Esophagus muscularis mucosa (tissue), 4 donors: ENCODE measurements at places on chromosomes 6 and 20. TPM values are rescaled to one million over a fixed set of nuclear protein-coding genes. Genes with fewer than 3 reads are reported as not detected.
A peak's percentile ranks its signal among the peaks of the same experiment; 100 is the strongest.

The BPI gene
- total RNA-seq = not detected

The CNR1 gene
- 12.9 TPM for total RNA-seq

The ESF1 gene
- 14.6 TPM for total RNA-seq

The DCDC2 gene
- not detected for total RNA-seq

The MATN4 gene
- total RNA-seq = not detected

The FAM135A gene
- 14.8 TPM for total RNA-seq

The CBFA2T2 gene
- 17.7 TPM for total RNA-seq

- H3K27ac ChIP-seq = peak overlapping the region; percentile 83
- peaks cover 93% of the 10 kb centered on the region for H3K4me1 ChIP-seq
- H3K36me3 ChIP-seq = no peaks in the 10 kb centered on the region
- peak overlapping the region; percentile 42 for H3K4me3 ChIP-seq
- no peaks in the 10 kb centered on the region for H3K27me3 ChIP-seq
Measured at GRCh38 chr6:110329348-110329713, 28.8 kb downstream of the METTL24 start.

DNA sequence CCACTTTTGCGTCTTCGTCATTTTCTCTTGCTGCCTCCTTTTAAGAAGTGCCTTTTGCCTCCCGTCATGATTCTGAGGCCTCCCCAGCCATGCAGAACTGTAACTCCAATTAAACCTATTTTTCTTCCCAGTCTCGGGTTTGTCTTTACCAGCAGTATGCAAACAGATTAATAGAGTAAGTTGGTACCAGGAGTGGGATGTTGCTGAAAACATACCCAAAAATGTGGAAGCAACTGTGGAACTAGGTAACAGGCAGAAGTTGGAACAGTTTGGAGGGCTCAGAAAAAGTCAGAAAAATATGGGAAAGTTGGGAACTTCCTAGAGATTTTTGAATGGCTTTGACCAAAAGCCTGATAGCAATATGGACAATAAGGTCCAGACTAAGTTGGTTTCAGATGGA, 309.2 kb downstream of the MEI4 start:
- H3K4me1 ChIP-seq = peaks cover 9% of the 10 kb centered on the region
- H3K36me3 ChIP-seq = no peaks in the 10 kb centered on the region
- DNase-seq = no peak

GRCh38 chr6:19538096-19538495, 299.1 kb upstream of the ID4 start:
- no peak for DNase-seq
- no peak overlapping the region for H3K4me3 ChIP-seq
- no peaks in the 10 kb centered on the region for H3K4me1 ChIP-seq
- H3K36me3 ChIP-seq = no peaks in the 10 kb centered on the region
- H3K27ac ChIP-seq = peak overlapping the region; percentile 8

- no peaks in the 10 kb centered on the region for H3K36me3 ChIP-seq
- no peak overlapping the region for H3K4me3 ChIP-seq
- H3K27ac ChIP-seq = no peak overlapping the region
- DNase-seq = no peak
- peaks cover 4% of the 10 kb centered on the region for H3K4me1 ChIP-seq
Measured at GRCh38 chr20:4090756-4091489, 75.6 kb upstream of the RNF24 start.

GRCh38 chr20:40639132-40639531, 49.9 kb downstream of the MAFB start:
- H3K36me3 ChIP-seq = no peaks in the 10 kb centered on the region
- no peak overlapping the region for H3K27ac ChIP-seq
- no peak for DNase-seq
- no peaks in the 10 kb centered on the region for H3K4me1 ChIP-seq
- H3K27me3 ChIP-seq = no peaks in the 10 kb centered on the region

- no peaks in the 10 kb centered on the region for H3K27me3 ChIP-seq
- H3K36me3 ChIP-seq = no peaks in the 10 kb centered on the region
- DNase-seq = no peak
- no peaks in the 10 kb centered on the region for H3K4me1 ChIP-seq
- no peak overlapping the region for H3K27ac ChIP-seq
Measured at GRCh38 chr6:7515363-7515762, 26.1 kb upstream of the DSP start.

DNA sequence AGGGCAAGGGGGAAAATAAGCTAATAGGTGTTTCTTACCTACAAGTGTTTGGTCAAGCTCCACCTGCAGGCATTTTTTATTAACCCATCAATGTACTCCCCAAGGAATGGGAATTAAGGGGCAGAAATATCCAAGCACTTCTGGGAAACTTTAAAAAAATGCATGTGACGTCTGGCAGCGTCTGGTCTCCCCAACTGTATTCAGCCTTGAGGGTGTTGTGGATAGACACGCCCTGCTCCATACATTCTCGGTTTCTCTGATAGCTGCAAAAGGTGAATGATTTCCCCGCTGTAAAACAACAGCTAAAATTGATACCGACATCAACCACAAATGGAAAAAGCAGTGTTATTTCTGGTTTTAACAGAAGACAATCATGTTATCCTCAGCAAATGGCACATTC, 2.5 kb upstream of the FOXQ1 start:
- no peaks in the 10 kb centered on the region for H3K36me3 ChIP-seq
- H3K27ac ChIP-seq = no peak overlapping the region
- H3K4me3 ChIP-seq = no peak overlapping the region

- H3K36me3 ChIP-seq = no peaks in the 10 kb centered on the region
- peaks cover 15% of the 10 kb centered on the region for H3K4me1 ChIP-seq
- peak overlapping the region; percentile 44 for H3K27ac ChIP-seq
- no peak overlapping the region for H3K4me3 ChIP-seq
- DNase-seq = peak; percentile 82
Measured at GRCh38 chr20:23180451-23180921, 94.4 kb upstream of the CD93 start.

- H3K36me3 ChIP-seq = no peaks in the 10 kb centered on the region
- H3K4me1 ChIP-seq = no peaks in the 10 kb centered on the region
- H3K4me3 ChIP-seq = no peak overlapping the region
- H3K27ac ChIP-seq = no peak overlapping the region
Measured at GRCh38 chr20:2400290-2400689, 19.6 kb downstream of the TGM6 start.

GRCh38 chr20:6703656-6704055, 63.8 kb upstream of the BMP2 start:
- peak overlapping the region; percentile 25 for H3K27ac ChIP-seq
- no peak for DNase-seq
- peaks cover 17% of the 10 kb centered on the region for H3K4me1 ChIP-seq

DNA sequence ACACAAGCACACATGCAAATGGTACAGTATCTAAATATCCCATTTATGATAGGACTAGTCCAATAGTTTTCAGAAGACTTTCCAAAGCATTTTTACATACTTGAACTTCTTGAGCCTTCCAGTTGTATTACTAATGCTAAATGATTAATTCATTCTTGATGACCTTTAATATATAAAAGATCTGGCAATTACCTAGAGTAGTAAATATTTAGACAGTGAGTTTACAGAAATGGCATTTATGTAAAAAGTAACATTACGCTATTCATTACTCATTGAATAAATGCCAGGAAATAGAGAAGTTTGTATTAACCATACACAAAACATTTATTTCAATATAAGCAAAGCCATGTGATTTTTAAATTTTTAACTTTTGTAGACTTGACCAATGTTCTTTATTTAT, 158.8 kb downstream of the DST start:
- no peak for DNase-seq
- no peaks in the 10 kb centered on the region for H3K27me3 ChIP-seq
- H3K36me3 ChIP-seq = peaks cover 27% of the 10 kb centered on the region

- no peak overlapping the region for H3K27ac ChIP-seq
- no peaks in the 10 kb centered on the region for H3K27me3 ChIP-seq
- no peaks in the 10 kb centered on the region for H3K4me1 ChIP-seq
- no peaks in the 10 kb centered on the region for H3K36me3 ChIP-seq
Measured at GRCh38 chr6:11058406-11058805, 14.3 kb upstream of the ELOVL2 start.

DNA sequence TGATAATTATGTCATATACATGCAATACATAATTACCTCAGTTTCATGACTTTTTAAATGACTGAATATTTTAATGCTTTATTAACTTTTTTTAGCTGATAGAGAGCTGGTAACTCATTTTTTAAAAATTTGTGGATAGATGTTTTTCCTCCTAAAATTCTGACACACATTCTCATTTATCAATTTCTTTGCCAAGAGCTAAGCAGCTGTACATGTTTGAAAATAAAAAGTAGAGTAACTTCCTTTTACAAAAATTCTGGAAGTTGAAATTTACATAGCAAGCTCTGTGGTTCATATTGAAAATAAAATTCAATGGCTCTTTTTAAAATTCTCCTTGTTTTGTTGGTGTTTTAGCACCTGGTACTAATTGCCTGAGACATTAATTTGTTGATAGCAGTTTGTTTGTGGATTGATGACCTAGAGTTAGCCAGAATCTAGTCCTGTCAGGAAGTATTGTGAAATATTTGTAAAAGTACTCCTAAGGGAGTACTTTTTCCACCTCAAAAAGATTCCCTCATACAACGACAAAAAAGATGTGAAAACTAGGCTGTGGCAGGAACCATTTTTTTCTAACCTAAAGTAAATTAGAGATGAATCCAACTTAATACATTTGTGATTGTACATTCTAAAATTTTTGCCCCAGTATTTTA, 621.8 kb downstream of the BCKDHB start:
- H3K27me3 ChIP-seq = no peaks in the 10 kb centered on the region
- no peak overlapping the region for H3K4me3 ChIP-seq
- no peak overlapping the region for H3K27ac ChIP-seq
- no peak for DNase-seq

GRCh38 chr20:17871181-17871580, 97.4 kb downstream of the SNX5 start:
- no peak overlapping the region for H3K4me3 ChIP-seq
- no peak for DNase-seq
- no peaks in the 10 kb centered on the region for H3K27me3 ChIP-seq
- H3K4me1 ChIP-seq = peaks cover 25% of the 10 kb centered on the region
- H3K27ac ChIP-seq = no peak overlapping the region

GRCh38 chr20:1472556-1473245, 6.1 kb upstream of the NSFL1C start:
- peaks cover 7% of the 10 kb centered on the region for H3K4me1 ChIP-seq
- no peaks in the 10 kb centered on the region for H3K36me3 ChIP-seq
- no peaks in the 10 kb centered on the region for H3K27me3 ChIP-seq
- no peak overlapping the region for H3K4me3 ChIP-seq

- no peak for DNase-seq
- no peaks in the 10 kb centered on the region for H3K36me3 ChIP-seq
- H3K27me3 ChIP-seq = no peaks in the 10 kb centered on the region
- peak overlapping the region; percentile 16 for H3K27ac ChIP-seq
Measured at GRCh38 chr6:11766043-11766442, 12.6 kb downstream of the ADTRP start.

GRCh38 chr6:8113131-8113654, 10.8 kb upstream of the EEF1E1 start:
- H3K27ac ChIP-seq = no peak overlapping the region
- H3K36me3 ChIP-seq = no peaks in the 10 kb centered on the region
- no peaks in the 10 kb centered on the region for H3K4me1 ChIP-seq
- no peak for DNase-seq

DNA sequence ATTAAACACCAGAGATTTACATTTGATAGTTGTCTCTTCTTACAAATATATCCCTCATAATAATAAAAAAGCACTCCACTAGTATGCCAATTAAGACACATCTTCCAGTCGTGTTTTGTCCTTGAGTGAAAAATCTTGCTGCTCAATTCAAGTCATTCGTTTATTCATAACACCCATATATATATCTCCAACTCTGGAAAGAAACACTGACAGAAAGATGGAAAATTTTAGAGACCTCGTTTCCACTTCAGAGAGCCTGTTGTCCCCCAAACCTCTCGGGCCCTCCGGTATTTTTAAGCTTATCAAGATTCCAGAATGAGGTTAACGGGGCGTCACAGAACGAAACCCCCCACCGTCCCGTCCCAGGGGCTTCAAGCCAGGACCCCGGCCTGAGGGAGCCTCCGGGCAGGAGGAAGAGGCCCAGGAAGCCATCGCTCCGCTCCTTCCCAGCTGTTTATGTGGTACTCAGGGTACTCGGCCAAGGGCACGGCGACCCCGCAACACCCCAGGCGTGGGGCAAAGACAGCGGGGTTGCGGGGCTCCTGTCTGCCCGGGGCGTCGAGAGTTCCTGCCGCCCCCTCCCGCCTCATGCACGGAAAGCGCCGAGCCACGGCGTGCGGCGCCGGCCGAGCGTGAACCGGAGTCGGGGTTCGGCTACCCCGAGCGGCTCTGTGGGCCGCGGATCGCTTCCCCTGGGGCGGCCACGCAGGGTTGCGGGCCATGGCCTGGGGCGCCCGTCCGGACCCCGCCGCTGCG, 623 bp upstream of the SNX9 start:
- H3K27ac ChIP-seq = peak overlapping the region; percentile 99
- no peak for DNase-seq
- H3K4me3 ChIP-seq = peak overlapping the region; percentile 93
- H3K4me1 ChIP-seq = peaks cover 31% of the 10 kb centered on the region

DNA sequence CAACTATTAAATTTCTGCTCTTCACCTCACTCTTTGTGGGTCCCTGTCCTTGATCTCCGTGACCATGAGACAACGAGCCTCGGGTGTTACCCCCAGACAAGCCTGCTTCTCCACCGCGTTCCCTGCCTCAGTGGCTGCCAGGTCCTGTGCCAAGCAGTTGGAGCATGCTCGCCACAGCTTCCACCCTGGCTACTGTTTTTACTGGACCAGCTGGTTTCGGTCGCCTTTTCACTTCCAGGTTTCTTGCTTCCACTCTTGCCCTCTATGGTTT, 5.6 kb downstream of the TP53RK start:
- H3K27ac ChIP-seq = peak overlapping the region; percentile 62
- peaks cover 58% of the 10 kb centered on the region for H3K4me1 ChIP-seq
- DNase-seq = no peak
- H3K36me3 ChIP-seq = peaks cover 17% of the 10 kb centered on the region
- H3K4me3 ChIP-seq = peak overlapping the region; percentile 46
- no peaks in the 10 kb centered on the region for H3K27me3 ChIP-seq

GRCh38 chr20:6178537-6178936, 55.7 kb upstream of the FERMT1 start:
- H3K4me3 ChIP-seq = no peak overlapping the region
- H3K4me1 ChIP-seq = no peaks in the 10 kb centered on the region
- no peak for DNase-seq
- no peaks in the 10 kb centered on the region for H3K27me3 ChIP-seq
- no peaks in the 10 kb centered on the region for H3K36me3 ChIP-seq

GRCh38 chr6:34791701-34792604, at the start of gene BLTP3A:
Gene BLTP3A, plus strand, starts transcription at chr6:34792083. Its CDS starts 168 bp downstream, at chr6:34792251.
- H3K4me3 ChIP-seq = peak within 1 kb of the TSS; percentile 83
- DNase-seq = peak; percentile 92
- H3K4me1 ChIP-seq = peaks cover 19% of the 10 kb centered on the region
- H3K27ac ChIP-seq = peak within 1 kb of the TSS; percentile 90
- no peaks in the 10 kb centered on the region for H3K36me3 ChIP-seq
- H3K27me3 ChIP-seq = no peaks in the 10 kb centered on the region

GRCh38 chr20:58342104-58342945, 32.8 kb downstream of the RAB22A start:
- H3K27me3 ChIP-seq = no peaks in the 10 kb centered on the region
- DNase-seq = no peak
- H3K27ac ChIP-seq = no peak overlapping the region
- H3K4me1 ChIP-seq = no peaks in the 10 kb centered on the region
- H3K36me3 ChIP-seq = peaks cover 22% of the 10 kb centered on the region
- H3K4me3 ChIP-seq = no peak overlapping the region

GRCh38 chr20:21324126-21324525, 21.0 kb downstream of the XRN2 start:
- no peak overlapping the region for H3K4me3 ChIP-seq
- H3K36me3 ChIP-seq = no peaks in the 10 kb centered on the region
- H3K4me1 ChIP-seq = peaks cover 36% of the 10 kb centered on the region
- no peaks in the 10 kb centered on the region for H3K27me3 ChIP-seq
- no peak overlapping the region for H3K27ac ChIP-seq
- no peak for DNase-seq

GRCh38 chr6:47737406-47737805, 39.0 kb downstream of the ADGRF4 start:
- H3K27me3 ChIP-seq = no peaks in the 10 kb centered on the region
- no peak for DNase-seq
- no peak overlapping the region for H3K27ac ChIP-seq
- no peaks in the 10 kb centered on the region for H3K36me3 ChIP-seq
